ENCODE measurements at places on chromosomes 7 and 10.

GRCh38 chr10:125795128-125795527, 19.5 kb upstream of the MMP21 start:
- no peak overlapping the region for H3K4me3 ChIP-seq
- peaks cover 33% of the 10 kb centered on the region for H3K36me3 ChIP-seq
- H3K27ac ChIP-seq: no peak overlapping the region
- no peak for DNase-seq

GRCh38 chr7:91313113-91313512, 48.9 kb downstream of the FZD1 start:
- no peak for DNase-seq
- no peaks in the 10 kb centered on the region for H3K4me1 ChIP-seq
- H3K27ac ChIP-seq: no peak overlapping the region
- H3K27me3 ChIP-seq: no peaks in the 10 kb centered on the region
- no peak overlapping the region for H3K4me3 ChIP-seq
- H3K36me3 ChIP-seq: no peaks in the 10 kb centered on the region

GRCh38 chr10:122503886-122504609, 42.7 kb downstream of the HTRA1 start:
- H3K4me1 ChIP-seq: no peaks in the 10 kb centered on the region
- H3K27ac ChIP-seq: no peak overlapping the region
- H3K27me3 ChIP-seq: no peaks in the 10 kb centered on the region

GRCh38 chr10:6328699-6329423, 126.1 kb downstream of the PFKFB3 start:
- no peaks in the 10 kb centered on the region for H3K36me3 ChIP-seq
- H3K4me1 ChIP-seq: no peaks in the 10 kb centered on the region
- DNase-seq: no peak
- H3K27me3 ChIP-seq: no peaks in the 10 kb centered on the region
- no peak overlapping the region for H3K4me3 ChIP-seq
- H3K27ac ChIP-seq: no peak overlapping the region

GRCh38 chr7:120028636-120029035, 244.3 kb upstream of the KCND2 start:
- H3K27ac ChIP-seq: no peak overlapping the region
- H3K27me3 ChIP-seq: no peaks in the 10 kb centered on the region
- no peak overlapping the region for H3K4me3 ChIP-seq

Measured in effector memory CD4-positive, alpha-beta T cell (primary cell).